ENCODE measurements at places on chromosomes 3 and 15. TPM values are rescaled to one million over a fixed set of nuclear protein-coding genes. Genes with fewer than 3 reads are reported as not detected.
A peak's percentile ranks its signal among the peaks of the same experiment; 100 is the strongest.

Gene SLCO2A1
- under 0.01 TPM for total RNA-seq

Gene FAM162A
- 16.7 TPM for total RNA-seq

Gene DAZL
- total RNA-seq: not detected

- DNase-seq: no peak
Measured at GRCh38 chr3:76990606-76991005, 49.3 kb upstream of the ROBO2 start.

GRCh38 chr3:40971191-40972168, 227.8 kb upstream of the CTNNB1 start:
- DNase-seq: peak; percentile 95

Data from fibroblast of the aortic adventitia (primary cell).